Stimulated activated CD4-positive, alpha-beta T cell treated with anti-CD3 and anti-CD28 coated beads, Interleukin-2, amount 100 ng/mL, for 48 hours (primary cell): ENCODE measurements at places on chromosomes 1 and 21.

DNA sequence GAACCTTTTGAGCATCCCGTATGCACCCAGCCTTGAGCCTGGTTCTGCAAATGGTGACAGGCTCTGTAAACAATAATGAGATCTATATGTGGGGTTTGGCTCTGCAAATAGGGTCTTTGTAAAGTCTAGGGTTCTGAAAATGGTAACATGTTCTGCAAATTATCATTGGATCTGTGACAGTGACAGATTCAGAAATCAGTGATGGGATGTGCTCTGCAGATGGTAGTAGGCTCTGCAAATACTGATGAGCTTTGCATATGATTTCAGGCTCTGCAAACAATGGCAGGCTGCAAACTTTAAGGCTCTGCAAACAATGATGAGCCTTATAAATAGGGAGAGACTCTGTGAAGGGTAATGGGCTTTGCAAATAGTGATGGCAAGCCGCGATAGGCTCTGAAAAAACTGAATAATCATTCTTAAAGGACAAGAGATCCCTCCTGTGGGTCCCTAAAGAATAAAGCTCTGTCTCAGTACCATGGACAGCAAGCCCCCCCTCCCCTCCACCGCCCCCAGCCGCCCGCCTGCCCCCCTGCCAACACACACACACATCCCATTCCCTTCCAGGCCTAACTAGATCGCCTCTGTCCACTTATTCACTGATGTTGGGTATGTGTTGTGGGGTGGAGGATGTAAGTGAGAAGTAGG is 17.7 kb upstream of the DMBX1 start:
- no peak for DNase-seq

- DNase-seq = no peak
These were observed 17.7 kb upstream of the NTPCR start for GRCh38 chr1:232932486-232933425.

GRCh38 chr1:113593550-113594297 is 165.6 kb downstream of the PHTF1 start:
- no peak for DNase-seq

- DNase-seq = no peak
These were observed 6.4 kb downstream of the SELENON start for GRCh38 chr1:25806418-25806817.

- no peak for DNase-seq
These were observed 23.8 kb downstream of the C21orf91 start for GRCh38 chr21:17795146-17796036.

GRCh38 chr1:150024156-150024555 is 13.6 kb upstream of the OTUD7B start:
- no peak for DNase-seq

GRCh38 chr1:247494767-247495166 is 36.9 kb upstream of the OR2B11 start:
- no peak for DNase-seq

- no peak for DNase-seq
These were observed 7.0 kb downstream of the INSRR start for GRCh38 chr1:156851779-156852417.

- DNase-seq = no peak
These were observed 39.5 kb upstream of the DIPK1A start for GRCh38 chr1:93000751-93001175.
